ENCODE measurements at places on chromosomes 5 and 9.

DNA sequence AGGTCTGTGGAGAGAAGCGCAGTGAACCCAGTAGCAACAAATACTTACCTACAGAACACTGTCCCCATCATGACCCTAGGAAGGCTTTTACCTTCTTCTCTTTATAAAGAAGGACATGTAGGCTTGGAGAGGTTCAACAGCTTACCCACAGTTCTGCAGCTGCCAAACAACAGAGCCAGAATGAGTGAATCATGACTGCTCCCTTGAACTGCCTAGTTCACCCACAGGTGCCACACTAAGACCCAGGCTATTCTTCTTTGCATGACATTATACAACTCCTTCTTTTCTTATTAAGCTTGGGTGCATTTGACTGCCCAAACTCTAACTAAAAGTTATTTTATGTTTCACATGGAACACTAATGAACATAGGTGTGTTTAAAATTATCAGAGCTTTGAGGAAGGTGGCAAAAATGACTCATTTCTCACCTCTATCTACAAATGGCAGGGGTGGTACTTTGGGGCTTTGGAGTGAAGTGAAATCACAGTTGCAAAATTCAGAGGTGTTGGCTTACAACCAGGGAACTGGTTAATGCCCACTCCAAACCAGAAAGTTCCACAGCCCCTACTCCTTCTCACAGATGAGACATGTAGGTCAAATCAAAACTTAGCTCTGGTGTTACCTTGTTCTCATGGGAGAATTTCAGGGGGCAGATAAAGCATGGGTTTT lies 201.6 kb downstream of the SEMA6A start:
- DNase-seq: no peak

DNA sequence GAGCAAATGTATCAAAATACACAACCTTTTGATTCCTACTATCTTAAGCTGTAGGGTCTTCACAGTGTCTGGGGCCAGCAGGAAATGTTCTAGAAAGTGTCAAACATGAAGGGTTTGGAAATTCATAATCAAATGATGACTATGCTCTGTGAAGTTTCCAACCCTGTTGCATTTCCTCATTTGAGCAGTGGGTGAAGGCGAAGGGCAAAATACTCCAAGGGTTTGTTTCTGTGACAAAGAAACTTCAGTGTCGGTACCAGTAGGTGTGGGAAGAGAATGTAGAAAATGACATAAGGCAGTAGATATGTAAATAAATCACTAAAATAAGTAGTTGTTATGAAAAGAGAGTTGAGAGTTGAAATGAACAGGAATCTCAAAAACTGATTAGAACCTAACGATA lies 576 bp downstream of the ALDOB start:
- no peak for DNase-seq

- no peak for DNase-seq
These were observed 152.3 kb downstream of the OLFM1 start for GRCh38 chr9:135239769-135240141.

GRCh38 chr9:88161144-88161543 lies 22.9 kb upstream of the SPATA31C2 start:
- no peak for DNase-seq

DNA sequence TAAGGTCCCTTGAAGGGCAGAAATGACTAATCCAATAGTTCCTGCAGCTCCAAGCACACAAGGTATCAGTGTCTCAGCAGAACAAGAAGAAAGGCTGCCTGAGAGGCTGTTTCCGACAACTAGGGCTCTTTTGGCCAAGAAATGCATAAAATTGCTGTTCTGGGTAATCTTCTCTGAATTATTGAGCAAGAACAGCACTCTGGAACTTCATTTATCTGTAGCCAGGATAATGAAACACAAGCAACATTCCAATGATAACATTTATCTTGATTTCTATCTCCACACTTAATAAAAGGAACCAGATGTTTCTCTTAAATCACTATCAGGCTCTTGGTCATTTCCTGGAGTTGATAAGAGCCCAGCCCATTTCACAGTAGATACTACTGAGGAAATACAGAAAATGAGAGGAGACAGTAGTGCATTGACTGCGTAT lies 17.0 kb upstream of the AUH start:
- DNase-seq: peak; percentile 31

Measured in AG08396 (cell line).